Endothelial cell of umbilical vein (primary cell): ENCODE measurements at places on chromosomes 7 and 10.

GRCh38 chr7:26583094-26583648, 281.2 kb downstream of the SKAP2 start:
- DNase-seq: no peak

DNA sequence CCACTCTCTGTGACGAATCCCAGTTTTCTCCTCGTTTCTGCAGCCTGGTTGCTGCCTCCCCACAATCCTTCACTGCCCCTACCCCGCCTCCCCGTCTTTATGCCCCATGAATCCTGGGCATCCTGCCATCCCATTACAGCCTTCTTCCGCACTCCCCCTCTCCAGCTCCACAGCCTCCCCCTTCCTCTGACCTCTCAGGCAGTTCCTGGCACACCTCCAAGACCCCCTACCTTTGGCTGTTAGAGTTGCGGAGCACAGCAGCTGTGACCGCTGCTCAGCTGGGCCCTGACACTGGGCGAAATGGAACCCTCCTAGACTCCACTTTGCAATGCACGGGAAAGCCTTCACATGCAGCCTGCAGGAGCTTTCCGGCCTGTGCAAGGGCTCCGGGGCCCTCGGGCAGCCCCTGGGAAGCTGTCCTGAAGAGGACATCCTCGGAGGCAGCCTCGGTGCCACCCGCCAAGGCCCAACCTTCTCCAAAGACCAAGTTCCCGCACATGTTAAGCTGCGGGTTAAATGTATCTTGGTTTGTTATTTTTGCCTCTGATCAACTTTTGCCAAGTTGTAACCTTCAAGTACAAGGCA, 400.7 kb upstream of the MKI67 start:
- no peak for DNase-seq

DNA sequence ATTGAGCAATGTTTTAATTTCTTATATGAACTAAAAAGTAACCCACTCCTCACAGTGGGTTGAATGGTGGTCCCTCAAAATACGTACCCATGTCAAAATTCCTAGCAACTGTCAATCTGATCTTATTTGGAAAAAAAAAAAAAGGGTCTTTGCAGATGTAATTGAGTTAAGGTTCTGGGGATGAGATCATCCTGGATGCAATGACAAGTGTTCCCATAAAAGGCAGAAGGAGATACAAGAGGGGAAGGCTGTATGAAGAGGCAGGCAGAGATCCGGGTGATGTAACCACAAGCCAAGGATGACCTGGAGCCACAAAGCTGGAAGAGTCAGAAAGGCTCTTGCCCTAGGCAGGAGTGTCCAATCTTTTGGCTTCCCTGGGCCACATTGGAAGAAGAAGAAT, 516.3 kb upstream of the MKI67 start:
- no peak for DNase-seq

DNA sequence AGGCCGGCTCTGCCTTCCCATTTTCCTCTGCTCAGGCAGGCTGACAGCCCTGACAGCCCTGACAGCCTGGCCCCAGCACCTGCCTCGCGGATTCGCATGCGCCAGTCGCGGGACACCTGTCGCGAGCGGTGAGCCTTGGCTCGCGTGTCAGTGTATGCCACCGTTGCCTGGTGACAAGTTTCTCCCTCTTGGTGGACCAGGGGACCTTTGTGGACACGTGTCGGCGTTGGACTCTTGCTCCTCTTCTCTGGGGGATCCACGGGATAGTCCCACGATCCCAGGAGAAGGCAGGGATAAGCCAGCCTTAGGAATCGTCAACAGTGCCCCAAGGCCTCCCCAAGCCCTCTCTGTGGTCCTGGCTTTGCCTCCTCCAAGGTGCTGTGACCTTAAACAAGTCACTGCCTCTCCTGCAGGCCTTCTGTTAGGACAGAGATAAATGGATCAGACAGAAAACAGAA, 18.1 kb upstream of the ZNF273 start:
- no peak for DNase-seq

DNA sequence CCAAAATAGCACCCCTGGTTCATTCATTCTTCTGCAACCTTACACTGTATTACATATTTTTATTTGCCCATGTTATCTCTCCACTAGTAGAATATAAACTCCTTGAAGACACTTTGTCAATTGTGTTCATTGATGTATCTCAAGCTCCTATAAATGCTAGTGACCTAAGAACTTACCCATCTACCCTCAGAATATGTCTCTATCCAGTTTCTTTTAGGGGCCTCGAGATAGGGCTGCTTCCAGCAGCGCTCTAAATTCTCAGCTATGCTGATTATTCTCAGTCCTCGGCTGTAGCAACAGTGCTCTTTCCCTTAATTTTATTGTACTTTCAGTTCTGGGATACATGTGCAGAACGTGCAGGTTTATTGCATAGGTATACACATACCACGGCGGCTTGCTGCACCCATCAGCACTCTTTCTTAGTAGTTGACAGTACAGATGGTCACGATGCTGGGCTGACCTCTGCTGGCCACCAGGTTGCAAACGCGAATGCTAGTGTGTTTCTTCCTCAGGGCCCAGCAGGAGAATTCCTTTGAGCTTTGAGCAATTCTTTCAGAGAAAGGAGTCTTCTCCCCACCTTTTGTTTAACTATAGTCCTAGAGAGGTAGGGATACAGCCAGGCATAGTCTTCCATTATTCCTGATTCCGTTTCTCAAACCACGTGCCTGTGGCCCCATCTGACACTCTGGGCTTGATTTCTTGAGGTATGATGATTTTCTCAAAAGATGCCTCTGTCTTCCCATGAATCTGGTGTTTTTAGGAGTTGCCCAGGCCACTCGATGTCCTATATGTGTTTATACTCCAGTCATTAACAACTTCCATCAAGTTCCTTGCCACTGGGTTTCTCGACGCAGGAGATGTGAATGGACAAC, 49.1 kb upstream of the CDC14C start:
- DNase-seq: no peak

DNA sequence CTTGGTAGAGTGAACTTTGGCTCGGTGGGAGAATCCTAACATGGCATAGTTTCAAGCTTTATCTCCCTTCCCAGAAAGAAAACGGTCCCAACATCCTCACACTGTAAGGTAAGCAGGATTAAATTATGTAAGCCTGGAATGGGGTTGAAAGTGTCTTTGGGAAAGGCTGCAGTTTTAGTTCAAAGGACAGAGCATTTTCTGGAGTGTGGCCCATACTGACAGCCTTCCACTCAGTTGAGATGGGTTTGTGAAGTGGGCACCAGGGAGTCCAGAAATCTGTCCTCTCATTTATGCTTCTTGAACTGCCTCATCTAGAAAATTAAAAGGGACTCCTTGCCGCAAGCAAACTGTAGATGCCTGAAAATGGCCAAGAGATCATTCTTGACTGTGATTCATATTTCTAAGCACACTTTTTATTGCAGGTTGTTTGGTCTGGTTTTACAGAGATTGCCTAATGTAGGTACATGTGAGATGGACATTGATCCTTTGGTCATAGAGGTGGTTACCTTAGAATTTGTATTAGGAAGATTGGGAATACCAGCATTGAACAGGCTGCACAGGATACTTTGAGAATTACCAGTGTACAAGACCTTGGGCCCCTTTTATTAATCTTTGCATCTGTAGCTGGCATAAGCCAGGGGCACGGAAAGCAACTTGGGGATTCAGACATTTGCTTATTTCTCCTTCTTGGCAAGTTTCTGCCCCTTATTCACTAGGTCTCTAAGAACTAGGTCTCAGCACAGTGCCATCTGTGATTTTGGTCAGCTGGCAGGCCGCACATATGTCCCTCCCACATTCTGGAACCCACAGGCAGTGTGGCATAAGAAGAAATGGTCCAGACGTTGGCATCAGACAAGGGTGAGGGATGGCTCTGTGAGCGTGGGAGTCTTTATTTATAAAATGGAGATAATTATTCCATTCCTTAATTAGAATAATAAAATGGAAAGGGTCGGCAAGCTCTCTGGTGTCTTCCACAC, 125.9 kb downstream of the GLCCI1 start:
- DNase-seq: no peak

GRCh38 chr10:69712342-69712741, 82.3 kb downstream of the FAM241B start:
- DNase-seq: no peak

DNA sequence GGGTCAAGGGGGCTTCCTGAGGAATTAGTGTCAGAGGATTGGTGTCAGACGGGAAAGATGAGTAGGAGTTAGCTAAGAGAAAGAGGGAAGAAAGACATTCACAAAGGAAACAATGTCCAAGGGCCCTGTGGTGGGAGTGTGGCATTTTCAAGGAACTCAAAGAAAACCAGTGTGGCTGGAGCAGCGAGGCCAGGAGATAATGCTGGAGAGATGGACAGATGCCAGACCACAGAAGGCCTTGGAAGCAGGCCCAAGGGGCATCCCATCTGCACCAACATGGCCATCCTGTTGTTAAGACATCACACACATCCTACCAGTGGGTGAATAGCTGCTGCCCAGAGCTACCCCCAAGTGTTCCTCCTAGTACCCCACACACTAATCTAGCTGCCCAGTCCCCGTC, 36.1 kb upstream of the CUL1 start:
- no peak for DNase-seq

- DNase-seq: peak; percentile 19
These were observed 133.0 kb downstream of the SFMBT2 start for GRCh38 chr10:7277867-7278266.

- no peak for DNase-seq
These were observed 166.3 kb downstream of the TNS3 start for GRCh38 chr7:47415318-47416212.

GRCh38 chr7:12951397-12951801, 264.0 kb downstream of the ARL4A start:
- DNase-seq: peak; percentile 83

DNA sequence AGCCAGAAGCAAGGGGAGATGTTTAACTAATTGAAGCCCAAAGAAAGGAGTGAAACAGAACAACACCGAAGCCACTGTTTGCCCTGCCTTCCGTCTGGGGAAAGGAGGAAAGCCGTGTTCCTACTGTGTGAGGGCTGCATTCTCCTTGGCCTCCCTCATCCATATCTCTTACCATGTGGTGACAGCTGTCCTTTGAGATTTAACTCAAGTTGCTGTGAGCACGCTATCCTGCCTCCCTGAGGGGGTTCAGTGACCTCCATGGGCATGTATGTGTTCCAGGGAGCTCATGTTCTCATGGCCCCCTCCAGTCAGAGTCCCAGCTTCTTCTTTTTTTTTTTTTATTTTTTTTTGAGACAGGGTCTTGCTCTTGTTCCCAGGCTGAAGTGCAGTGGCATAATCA, 26.2 kb upstream of the CRHR2 start:
- DNase-seq: no peak

- DNase-seq: peak; percentile 51
These were observed 513 bp downstream of the ODAD2 start for GRCh38 chr10:27998178-27998953.

- no peak for DNase-seq
These were observed 330.0 kb upstream of the GLI3 start for GRCh38 chr7:42567051-42567450.

- peak; percentile 4 for DNase-seq
These were observed 147.1 kb downstream of the BUB3 start for GRCh38 chr10:123301077-123301857.
